Regular cardiac myocyte (primary cell): ENCODE measurements at places on chromosomes 7 and 10. TPM values are rescaled to one million over a fixed set of nuclear protein-coding genes. Genes with fewer than 3 reads are reported as not detected.

PLXDC2 gene
- 1.2 and 7.0 TPM in 2 replicates for total RNA-seq

NUTM2E gene
- under 0.01 TPM in 1 of 2 replicates, not detected in the other for total RNA-seq

EBF3 gene
- 11.6 and 20.5 TPM in 2 replicates for total RNA-seq

VWA2 gene
- under 0.01 TPM in 2 replicates for total RNA-seq

GIMAP7 gene
- under 0.01 and 0.19 TPM in 2 replicates for total RNA-seq

GATA3 gene
- 0.28 TPM in 1 of 2 replicates, not detected in the other for total RNA-seq

LRRC4 gene
- 0.19 TPM in 1 of 2 replicates, not detected in the other for total RNA-seq

HERC4 gene
- total RNA-seq = 133 and 152 TPM in 2 replicates

MEIG1 gene
- not detected in 2 replicates for total RNA-seq

CC2D2B gene
- under 0.01 and 0.19 TPM in 2 replicates for total RNA-seq

AMPH gene
- 0.28 and 1.2 TPM in 2 replicates for total RNA-seq

OR2F1 gene
- not detected in 2 replicates for total RNA-seq

SOSTDC1 gene
- total RNA-seq = not detected in 2 replicates

WIPF3 gene
- not detected in 2 replicates for total RNA-seq

ASB4 gene
- total RNA-seq = not detected in 2 replicates

PLEKHS1 gene
- total RNA-seq = not detected in 2 replicates

HABP2 gene
- total RNA-seq = under 0.01 and 0.19 TPM in 2 replicates

FAM24B gene
- 4.4 and 5.4 TPM in 2 replicates for total RNA-seq

LIPF gene
- not detected in 2 replicates for total RNA-seq

OLAH gene
- 0.38 and 2.5 TPM in 2 replicates for total RNA-seq

CHPF2 gene
- 69.0 and 92.5 TPM in 2 replicates for total RNA-seq

SVIL gene
- 57.5 and 63.1 TPM in 2 replicates for total RNA-seq

TMEM184A gene
- total RNA-seq = under 0.01 and 0.19 TPM in 2 replicates

AVPI1 gene
- 15.3 and 27.6 TPM in 2 replicates for total RNA-seq

NCF1 gene
- not detected in 2 replicates for total RNA-seq

PNLIPRP2 gene
- total RNA-seq = not detected in 2 replicates

ATAD1 gene
- total RNA-seq = 40.5 and 68.5 TPM in 2 replicates

UFSP1 gene
- total RNA-seq = 6.1 and 6.8 TPM in 2 replicates

CBX3 gene
- total RNA-seq = 97.8 and 150 TPM in 2 replicates

SEMA3D gene
- total RNA-seq = 7.0 and 13.2 TPM in 2 replicates

MBL2 gene
- not detected in 2 replicates for total RNA-seq

CHAT gene
- not detected in 2 replicates for total RNA-seq

ITIH5 gene
- total RNA-seq = 0.19 and 1.4 TPM in 2 replicates

TMEM130 gene
- total RNA-seq = 0.38 and 0.56 TPM in 2 replicates

HEPACAM2 gene
- 0.28 TPM in 1 of 2 replicates, not detected in the other for total RNA-seq

SFRP4 gene
- 12.3 and 235 TPM in 2 replicates for total RNA-seq

DOCK1 gene
- total RNA-seq = 56.9 and 77.5 TPM in 2 replicates

DGKB gene
- total RNA-seq = 0.56 and 0.58 TPM in 2 replicates

ADCYAP1R1 gene
- under 0.01 and 0.19 TPM in 2 replicates for total RNA-seq

LIPK gene
- total RNA-seq = not detected in 2 replicates

GPR22 gene
- under 0.01 TPM in 1 of 2 replicates, not detected in the other for total RNA-seq
